ENCODE measurements at places on chromosomes 12 and 14. TPM values are rescaled to one million over a fixed set of nuclear protein-coding genes. Genes with fewer than 3 reads are reported as not detected.

TMCC3 gene
- 2.1 TPM for polyA plus RNA-seq

PRR4 gene
- polyA plus RNA-seq, result 2.1 TPM

- DNase-seq, result no peak
Measured at GRCh38 chr14:100818221-100818699, 7.7 kb upstream of the MEG3 start.

DNA sequence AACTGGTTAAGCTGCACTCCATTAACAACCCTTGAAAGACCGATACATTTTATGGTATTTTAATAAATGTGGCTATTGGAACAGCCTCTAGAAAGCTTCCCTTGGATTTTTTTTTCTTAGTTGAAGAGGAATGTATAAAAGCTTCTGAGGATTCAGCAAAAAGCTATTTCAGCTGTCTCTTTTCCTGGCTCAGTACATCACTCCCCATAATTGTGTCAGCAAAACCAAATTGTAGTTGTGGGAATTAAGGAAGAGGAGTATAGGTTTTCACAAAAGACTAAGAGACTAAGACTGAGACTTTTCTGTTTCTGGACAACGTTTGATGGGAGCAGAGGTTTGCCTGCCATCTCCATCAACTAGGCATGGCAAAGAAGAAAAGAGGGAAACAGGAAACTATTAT lies 106.5 kb downstream of the C12orf50 start:
- peak; percentile 4 for DNase-seq

- DNase-seq, result no peak
Measured at GRCh38 chr12:47785887-47786661, 13.0 kb downstream of the SLC48A1 start.
